Lung (tissue), 17 donors: ENCODE measurements at places on chromosomes 1 and 21. TPM values are rescaled to one million over a fixed set of nuclear protein-coding genes. Genes with fewer than 3 reads are reported as not detected.

- no peak overlapping the region for H3K4me3 ChIP-seq
- H3K27me3 ChIP-seq: no peaks in the 10 kb centered on the region
- no peaks in the 10 kb centered on the region for H3K4me1 ChIP-seq
- no peaks in the 10 kb centered on the region for H3K36me3 ChIP-seq
- DNase-seq: no peak
- no peak overlapping the region for H3K27ac ChIP-seq
Observed at GRCh38 chr1:91199988-91200387, 178.2 kb upstream of the ZNF644 start.

The PRPF38A gene
- total RNA-seq: 37.9 TPM

GRCh38 chr1:77925518-77925917 lies 37.1 kb downstream of the NEXN start:
- no peak overlapping the region for H3K27ac ChIP-seq
- no peaks in the 10 kb centered on the region for H3K27me3 ChIP-seq
- H3K4me3 ChIP-seq: no peak overlapping the region
- H3K4me1 ChIP-seq: no peaks in the 10 kb centered on the region
- peaks cover 24% of the 10 kb centered on the region for H3K36me3 ChIP-seq
- peak; percentile 30 for DNase-seq

DNA sequence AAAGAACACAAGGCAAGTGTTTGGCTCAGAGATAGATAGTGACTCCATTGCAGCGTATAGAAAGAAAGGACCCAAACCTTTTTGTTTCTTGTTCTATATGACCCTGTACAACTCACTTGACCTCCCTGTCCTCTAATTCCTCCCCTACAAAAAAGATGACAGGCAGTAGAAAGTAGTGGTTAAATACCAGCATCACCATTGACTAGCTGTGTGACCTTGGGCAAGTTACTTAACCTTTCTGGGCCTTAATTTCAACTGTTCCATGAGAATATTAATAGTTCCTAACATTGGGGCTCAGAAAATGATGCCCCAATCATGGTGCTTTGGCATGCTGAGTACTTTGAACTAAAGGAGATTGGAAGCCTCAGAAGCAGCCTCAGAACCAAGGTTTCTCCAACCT lies 46.7 kb upstream of the MAN1A2 start:
- peaks cover 5% of the 10 kb centered on the region for H3K27me3 ChIP-seq
- peaks cover 9% of the 10 kb centered on the region for H3K4me1 ChIP-seq
- H3K36me3 ChIP-seq: no peaks in the 10 kb centered on the region
- H3K4me3 ChIP-seq: no peak overlapping the region

- H3K4me1 ChIP-seq: no peaks in the 10 kb centered on the region
- no peak overlapping the region for H3K4me3 ChIP-seq
- no peaks in the 10 kb centered on the region for H3K27me3 ChIP-seq
- no peaks in the 10 kb centered on the region for H3K36me3 ChIP-seq
- no peak overlapping the region for H3K27ac ChIP-seq
Observed at GRCh38 chr1:246828818-246829217, 102.9 kb downstream of the AHCTF1 start.

- no peaks in the 10 kb centered on the region for H3K36me3 ChIP-seq
- H3K4me3 ChIP-seq: no peak overlapping the region
- H3K27ac ChIP-seq: no peak overlapping the region
- no peak for DNase-seq
- H3K4me1 ChIP-seq: peaks cover 2% of the 10 kb centered on the region
Observed at GRCh38 chr1:30008372-30008997, 714.9 kb downstream of the MATN1 start.

DNA sequence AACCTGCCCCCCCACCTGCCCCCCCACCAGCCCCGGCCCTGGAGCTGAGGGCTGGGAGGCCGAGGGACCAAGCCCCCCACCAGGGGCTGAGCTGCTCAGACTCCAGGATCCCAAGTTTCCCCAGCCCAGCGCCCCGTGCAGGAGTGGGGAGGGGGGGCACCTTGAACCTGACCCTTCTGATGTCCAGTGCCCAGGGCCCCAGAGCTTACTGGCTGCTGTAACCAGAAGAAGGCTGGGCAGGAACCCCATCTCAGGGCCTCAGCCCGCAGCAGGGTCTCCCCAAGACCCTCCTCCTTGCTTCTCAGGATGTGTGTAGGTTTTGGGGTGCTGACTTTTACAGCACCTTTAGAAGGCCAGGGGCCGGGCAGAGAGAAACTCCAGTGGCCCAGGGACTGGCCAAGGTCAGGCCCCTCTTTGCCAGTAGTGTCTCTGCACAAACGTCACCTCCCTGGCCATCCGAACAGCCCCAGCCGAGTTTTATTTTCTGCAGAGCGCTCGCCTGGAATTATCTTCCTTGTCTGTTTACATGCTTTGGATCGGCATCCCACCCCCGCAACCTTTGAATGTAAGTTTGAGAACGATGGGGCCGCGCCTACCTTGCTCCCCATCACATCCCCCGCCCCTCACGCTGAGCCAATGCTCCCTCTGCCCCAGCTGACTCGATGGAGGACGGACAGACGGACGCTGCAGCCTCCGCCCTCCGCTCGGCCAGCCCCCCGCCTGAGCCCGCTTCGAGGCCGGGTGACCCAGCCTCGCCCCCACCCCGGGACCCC lies 70.1 kb upstream of the CASZ1 start:
- no peaks in the 10 kb centered on the region for H3K36me3 ChIP-seq
- DNase-seq: peak; percentile 52
- peak overlapping the region; percentile 14 for H3K4me3 ChIP-seq
- peaks cover 17% of the 10 kb centered on the region for H3K27me3 ChIP-seq
- H3K27ac ChIP-seq: no peak overlapping the region
- no peaks in the 10 kb centered on the region for H3K4me1 ChIP-seq

The ANKRD35 gene
- total RNA-seq: 3.4 TPM

- peak overlapping the region; percentile 1 for H3K27ac ChIP-seq
- H3K4me1 ChIP-seq: peaks cover 17% of the 10 kb centered on the region
- H3K36me3 ChIP-seq: no peaks in the 10 kb centered on the region
- DNase-seq: peak; percentile 85
- H3K4me3 ChIP-seq: no peak overlapping the region
Observed at GRCh38 chr21:43277481-43278351, 108.9 kb downstream of the CRYAA start.

DNA sequence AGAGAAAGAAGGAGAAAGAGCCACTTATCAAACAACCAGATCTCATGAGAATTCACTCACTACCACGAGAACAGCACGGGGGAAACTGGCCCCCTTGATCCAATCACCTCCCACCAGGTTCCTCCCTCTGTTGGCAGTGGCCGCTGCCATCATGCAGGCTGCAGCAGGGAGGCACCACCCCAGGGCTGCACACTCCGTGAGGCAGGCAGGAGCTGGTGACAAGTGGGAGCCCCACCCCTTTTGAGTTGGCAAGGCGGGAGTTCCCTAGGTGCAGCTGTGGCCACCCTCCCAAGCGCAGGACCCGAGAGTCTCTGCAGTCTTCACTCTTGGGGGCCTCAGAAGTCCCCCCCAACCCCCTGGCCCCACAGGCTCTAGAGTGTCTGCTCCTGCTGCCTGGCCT lies 83.9 kb upstream of the GJB5 start:
- DNase-seq: no peak
- H3K4me3 ChIP-seq: no peak overlapping the region
- H3K4me1 ChIP-seq: no peaks in the 10 kb centered on the region
- no peaks in the 10 kb centered on the region for H3K36me3 ChIP-seq
- no peaks in the 10 kb centered on the region for H3K27me3 ChIP-seq

DNA sequence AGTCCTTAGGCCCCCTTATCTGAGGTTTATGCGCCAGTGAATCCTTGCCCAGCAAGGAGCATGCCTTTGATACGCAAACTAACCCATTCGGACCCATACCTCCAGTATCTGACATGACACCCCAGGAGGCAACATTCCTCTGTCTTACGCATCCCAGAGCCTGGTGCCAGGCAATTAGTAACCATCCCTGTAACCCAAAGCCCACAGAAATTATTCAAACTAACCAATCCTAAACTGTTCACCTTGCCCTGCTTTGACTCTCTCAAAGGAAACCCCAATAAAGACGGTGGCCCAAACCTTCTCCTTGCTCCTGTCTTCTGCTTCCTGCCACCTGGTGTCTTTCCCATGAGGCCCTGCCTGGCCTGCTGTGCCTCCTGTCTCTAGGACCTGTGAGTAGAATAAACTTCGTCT lies 36.4 kb downstream of the ZNF496 start:
- H3K27me3 ChIP-seq: no peaks in the 10 kb centered on the region
- no peak overlapping the region for H3K27ac ChIP-seq
- H3K36me3 ChIP-seq: peaks cover 6% of the 10 kb centered on the region
- no peaks in the 10 kb centered on the region for H3K4me1 ChIP-seq
- no peak overlapping the region for H3K4me3 ChIP-seq

DNA sequence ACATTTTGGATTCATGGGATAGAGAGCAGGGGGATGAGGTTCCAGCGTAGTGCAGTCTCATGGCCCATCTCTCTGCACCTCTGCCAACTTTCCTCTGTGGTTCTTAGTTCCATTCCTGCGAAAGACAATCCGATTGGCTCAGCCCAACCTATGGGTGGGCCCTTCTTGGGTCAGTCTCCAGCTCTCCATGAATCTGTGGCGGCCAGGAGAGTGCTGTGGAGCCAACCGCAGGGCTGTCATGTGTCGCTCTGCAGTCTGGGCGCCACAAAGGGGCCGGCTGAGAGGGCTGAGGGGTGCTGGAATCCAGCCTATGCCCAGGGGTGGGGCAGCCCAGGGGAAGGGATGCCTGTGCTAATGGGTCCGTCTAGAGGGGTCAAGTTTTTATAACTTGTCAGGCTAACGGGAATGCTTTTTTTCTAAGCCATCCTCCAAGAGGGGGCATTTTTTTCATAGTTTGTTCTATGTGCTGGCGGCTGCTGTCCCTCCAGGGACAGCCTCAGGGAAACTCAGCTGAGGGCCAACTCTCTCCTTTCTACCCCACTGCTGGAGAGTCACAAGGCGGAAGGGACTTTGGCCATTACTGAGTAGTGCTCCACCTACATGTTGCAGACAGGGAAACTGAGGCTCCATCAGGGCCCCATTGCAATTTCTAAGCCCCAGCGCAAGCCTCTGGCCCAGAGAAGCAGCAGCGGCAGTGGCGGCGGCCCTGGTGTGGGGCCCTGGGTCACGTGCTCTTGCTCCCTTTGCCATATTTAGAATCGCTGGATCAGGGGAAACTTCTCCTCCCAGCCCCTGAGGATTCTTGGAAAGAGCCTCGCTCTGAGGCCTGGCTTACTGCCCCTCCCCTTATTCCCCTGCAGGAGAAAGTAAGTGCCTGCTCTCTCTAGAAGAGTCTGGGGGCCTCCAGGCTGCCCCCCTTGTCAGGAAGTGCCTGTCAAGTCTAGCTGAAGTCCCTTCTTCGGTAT lies 23.4 kb downstream of the KCNQ4 start:
- H3K27me3 ChIP-seq: no peaks in the 10 kb centered on the region
- H3K36me3 ChIP-seq: no peaks in the 10 kb centered on the region
- H3K4me1 ChIP-seq: peaks cover 10% of the 10 kb centered on the region
- DNase-seq: peak; percentile 90
- no peak overlapping the region for H3K27ac ChIP-seq
- H3K4me3 ChIP-seq: no peak overlapping the region

DNA sequence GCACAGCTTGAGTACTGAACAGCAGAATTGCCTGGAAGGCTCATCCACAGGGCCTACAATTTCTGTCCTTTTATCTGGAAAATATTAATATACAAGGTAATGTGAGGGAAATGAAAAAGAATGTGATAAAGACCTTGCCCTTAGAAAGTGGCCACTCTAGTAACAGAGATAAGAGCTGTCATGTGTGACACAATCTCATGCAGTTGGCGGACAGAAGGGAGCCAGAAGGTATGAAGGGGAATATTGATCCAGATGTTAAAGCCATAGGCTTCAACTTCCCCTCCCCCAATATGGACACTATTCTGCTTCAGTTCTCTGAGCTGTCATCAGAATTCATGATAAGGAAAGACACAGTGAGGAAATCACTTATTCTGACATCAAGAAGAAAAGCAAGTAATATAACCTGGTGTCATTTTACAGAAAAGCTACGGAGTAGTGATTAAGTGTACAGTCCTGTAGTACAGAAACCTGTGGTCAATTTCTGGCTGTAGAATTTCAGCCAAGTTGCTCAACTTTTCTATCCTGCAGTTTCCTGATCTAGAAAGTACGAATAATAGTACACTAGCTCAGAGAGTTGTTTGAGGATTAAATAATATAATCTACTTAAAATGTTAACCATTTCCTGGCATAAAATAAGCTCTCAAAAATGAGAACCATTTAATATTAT lies 572.1 kb downstream of the DPYD start:
- no peak for DNase-seq
- no peaks in the 10 kb centered on the region for H3K27me3 ChIP-seq
- no peak overlapping the region for H3K4me3 ChIP-seq
- H3K27ac ChIP-seq: no peak overlapping the region

The GTF2B gene
- 51.1 TPM for total RNA-seq

- H3K27me3 ChIP-seq: no peaks in the 10 kb centered on the region
- no peaks in the 10 kb centered on the region for H3K36me3 ChIP-seq
- no peaks in the 10 kb centered on the region for H3K4me1 ChIP-seq
- DNase-seq: no peak
- H3K27ac ChIP-seq: no peak overlapping the region
- no peak overlapping the region for H3K4me3 ChIP-seq
Observed at GRCh38 chr1:25072461-25072860, 142.4 kb upstream of the RUNX3 start.

DNA sequence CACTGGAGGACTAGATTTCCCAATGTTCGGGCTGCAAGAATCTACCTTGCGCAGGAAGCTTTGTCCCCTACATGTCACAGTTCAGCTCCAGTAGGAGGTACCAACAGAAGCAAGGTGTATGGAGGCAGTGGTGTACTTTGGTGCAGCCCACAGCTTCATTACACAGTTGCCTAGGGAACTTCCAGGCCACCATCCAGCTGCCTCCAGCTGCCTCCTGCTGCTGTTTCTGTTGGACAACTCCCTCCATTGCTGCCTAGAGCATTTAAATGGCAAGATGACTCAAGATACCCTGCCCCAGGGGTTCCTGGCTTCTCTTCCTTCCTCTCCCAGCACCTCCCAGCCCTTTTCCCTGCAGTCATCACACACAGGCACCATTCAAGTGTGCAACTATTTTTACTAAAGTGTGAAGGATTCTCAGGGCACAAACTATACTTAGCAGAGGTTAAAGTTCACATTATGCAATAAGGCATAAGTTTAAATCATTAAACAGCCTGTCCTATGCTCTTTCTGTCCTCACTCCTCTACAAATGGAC lies 39.0 kb upstream of the ATP1A1 start:
- no peaks in the 10 kb centered on the region for H3K36me3 ChIP-seq
- DNase-seq: peak; percentile 77
- no peak overlapping the region for H3K27ac ChIP-seq

The TRIM67 gene
- 0.09 TPM for total RNA-seq

- no peak overlapping the region for H3K27ac ChIP-seq
- DNase-seq: no peak
- H3K4me1 ChIP-seq: peaks cover 4% of the 10 kb centered on the region
Observed at GRCh38 chr1:46523496-46524353, 27.7 kb downstream of the KNCN start.

DNA sequence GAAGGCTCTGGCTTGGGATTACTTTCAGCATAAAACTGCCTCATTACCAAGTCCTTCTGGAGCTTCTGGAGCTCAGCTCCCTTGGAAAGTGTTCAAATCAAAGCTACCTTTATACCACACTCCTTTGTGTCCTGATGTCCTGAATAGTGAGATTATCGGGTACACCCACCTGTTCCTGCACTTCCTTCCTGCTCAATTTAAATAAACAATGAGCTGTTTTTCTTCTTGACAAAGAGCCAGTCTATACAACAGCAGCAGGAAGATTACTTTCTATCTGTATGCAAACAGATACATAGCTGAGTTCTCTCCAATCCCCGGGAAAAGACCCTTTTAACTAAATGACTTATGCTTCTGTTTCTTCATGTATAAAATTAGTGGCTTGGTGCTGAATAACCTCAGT lies 258.0 kb upstream of the FMN2 start:
- H3K4me3 ChIP-seq: no peak overlapping the region
- H3K27ac ChIP-seq: no peak overlapping the region
- no peaks in the 10 kb centered on the region for H3K36me3 ChIP-seq
- H3K4me1 ChIP-seq: no peaks in the 10 kb centered on the region
- no peaks in the 10 kb centered on the region for H3K27me3 ChIP-seq

- H3K27me3 ChIP-seq: no peaks in the 10 kb centered on the region
- H3K4me1 ChIP-seq: peaks cover 10% of the 10 kb centered on the region
- H3K4me3 ChIP-seq: no peak within 1 kb of the TSS
- H3K27ac ChIP-seq: peak within 1 kb of the TSS; percentile 86
Observed at GRCh38 chr1:153565529-153566374, at the start of gene S100A2. Gene S100A2 (minus strand): TSS chr1:153565844. CDS start chr1:153563877, 1,967 bp downstream.
